ENCODE measurements at places on chromosomes 3 and 15.

DNA sequence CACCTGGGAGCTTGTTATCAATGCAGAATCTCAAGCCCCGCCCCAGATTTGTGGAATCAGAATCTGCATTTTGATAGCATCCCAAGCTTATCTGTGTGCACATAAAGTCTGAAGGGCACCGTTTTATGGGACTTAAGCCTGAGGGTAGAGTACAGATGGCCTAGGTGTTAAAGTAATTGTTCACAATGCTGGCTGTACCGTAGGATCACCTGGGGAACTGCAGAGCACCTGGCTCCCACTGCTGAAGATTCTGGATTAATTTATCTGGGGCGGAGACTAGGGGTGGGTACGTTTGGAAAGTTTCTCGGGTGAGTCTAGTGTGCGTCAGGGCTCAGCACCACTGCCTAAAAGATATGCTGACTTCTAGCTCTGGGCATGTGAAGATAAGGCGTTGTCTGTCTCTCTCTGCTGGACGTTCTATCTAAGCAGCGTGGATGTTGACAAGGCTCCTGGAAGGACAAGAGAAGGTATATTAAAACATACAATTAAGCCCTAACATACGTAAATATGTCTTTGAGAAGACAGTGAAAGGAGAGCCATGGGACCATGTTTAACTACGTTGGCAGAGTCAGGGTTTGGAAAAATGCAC lies 63.2 kb upstream of the RASGRP1 start:
- no peak for DNase-seq

- DNase-seq = no peak
Observed at GRCh38 chr15:70382762-70383458, 285.2 kb upstream of the TLE3 start.

DNA sequence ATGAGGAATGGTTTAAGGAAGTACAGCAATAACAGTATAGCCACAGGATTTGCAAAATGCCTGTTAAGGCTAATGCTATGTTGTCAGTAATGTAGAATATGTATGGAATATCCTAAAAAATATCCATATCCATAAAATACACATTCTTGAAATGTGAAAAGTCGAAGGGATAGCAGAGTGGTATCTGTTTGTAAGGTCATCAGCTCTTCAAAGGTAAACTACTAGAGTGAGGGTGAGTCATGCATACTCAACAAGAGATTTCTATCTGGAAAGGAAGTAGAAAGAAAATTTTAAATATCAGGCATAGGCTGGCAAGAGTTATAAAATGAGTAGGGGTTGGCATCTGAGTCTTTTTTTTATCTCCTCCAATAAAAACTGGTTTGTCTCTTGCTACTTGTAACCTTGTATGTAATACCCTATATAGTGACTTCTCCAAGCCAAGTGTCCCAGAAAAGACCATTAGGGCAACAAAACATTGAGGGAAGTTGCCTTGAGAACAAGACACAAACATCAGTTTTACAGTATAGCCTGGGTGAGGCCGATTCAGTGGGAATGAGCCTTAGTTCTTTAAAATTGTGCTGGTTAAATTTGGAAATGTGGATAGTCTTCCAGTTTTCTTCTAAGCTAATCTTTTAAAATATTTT lies 103.1 kb downstream of the SPATA16 start:
- no peak for DNase-seq

GRCh38 chr3:171072432-171072831 lies 45.9 kb upstream of the SLC2A2 start:
- DNase-seq = no peak

GRCh38 chr3:192731233-192731632 lies 3.9 kb upstream of the FGF12 start:
- no peak for DNase-seq

DNA sequence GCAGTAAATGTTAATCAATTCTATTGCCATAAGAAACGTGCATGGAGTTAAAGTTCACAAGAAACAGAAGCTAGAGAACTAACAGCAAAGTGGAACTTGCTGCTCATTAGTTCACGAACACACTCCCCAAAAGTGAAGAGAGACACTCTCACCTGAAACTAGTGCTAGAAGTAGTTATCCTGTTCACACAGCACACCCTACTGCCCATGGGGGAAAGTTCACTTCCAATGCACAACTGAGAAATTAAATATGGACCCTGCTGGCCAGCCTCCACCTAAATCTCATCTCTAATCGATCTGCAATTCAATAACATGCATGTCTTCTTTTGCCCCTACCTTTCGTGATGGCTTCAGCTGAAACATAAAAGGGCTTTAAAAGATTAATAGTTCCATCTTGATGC lies 39.4 kb upstream of the FRMD4B start:
- DNase-seq = no peak

- no peak for DNase-seq
Observed at GRCh38 chr3:46935168-46935858, 41.2 kb downstream of the CCDC12 start.

GRCh38 chr3:102206511-102207031 lies 228.2 kb upstream of the ZPLD1 start:
- DNase-seq = no peak

- no peak for DNase-seq
Observed at GRCh38 chr3:70871909-70872656, 559.6 kb upstream of the MDFIC2 start.

DNA sequence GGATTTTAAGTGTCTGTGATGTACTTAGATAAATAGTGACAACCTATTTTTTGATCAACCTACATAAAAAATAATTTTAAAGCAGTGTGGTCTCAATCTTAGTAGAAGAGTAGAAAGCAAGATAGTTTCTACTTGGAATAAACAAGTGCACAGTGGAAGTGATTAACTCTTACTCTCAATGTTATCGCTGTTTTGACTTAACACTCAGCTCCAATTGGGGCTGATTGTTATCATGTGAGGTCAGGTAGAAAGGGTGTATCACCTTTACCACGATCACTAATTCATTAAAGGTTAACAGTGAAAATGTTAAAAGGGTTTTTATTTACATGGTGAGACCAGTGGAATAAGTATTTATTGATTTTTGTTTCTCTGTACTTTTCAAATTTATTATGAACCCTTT lies 22.4 kb upstream of the APH1B start:
- no peak for DNase-seq

GRCh38 chr3:185561958-185562357 lies 9.6 kb upstream of the LIPH start:
- DNase-seq = no peak

DNA sequence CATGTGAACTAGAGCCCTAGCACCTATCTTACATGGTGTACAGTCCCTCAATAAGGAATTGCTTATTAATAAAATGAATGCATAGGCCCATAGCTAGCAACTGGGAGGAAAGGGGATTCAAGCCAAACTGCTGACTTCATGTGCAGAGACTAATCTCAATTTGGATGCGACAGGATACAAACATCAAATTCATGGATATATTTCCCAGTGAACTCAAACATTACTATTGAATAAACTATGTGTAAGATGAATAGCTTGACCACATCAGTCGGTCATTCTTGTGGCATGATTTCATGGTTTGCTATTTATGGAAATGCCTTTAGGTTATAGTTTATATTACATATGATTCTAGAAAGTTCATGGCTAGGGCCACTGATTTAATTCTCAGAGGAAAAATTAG lies 268.6 kb upstream of the SLITRK3 start:
- no peak for DNase-seq

GRCh38 chr3:58356054-58356453 lies 23.4 kb downstream of the PXK start:
- no peak for DNase-seq

GRCh38 chr3:171654809-171655208 lies 155.5 kb downstream of the PLD1 start:
- DNase-seq = no peak

- no peak for DNase-seq
Observed at GRCh38 chr15:84648539-84648938, 5.5 kb downstream of the WDR73 start.

- DNase-seq = peak; percentile 59
Observed at GRCh38 chr3:172129850-172130716, 90.7 kb downstream of the FNDC3B start.

GRCh38 chr3:113161661-113162060 lies 49.7 kb upstream of the BOC start:
- no peak for DNase-seq

GRCh38 chr3:61417352-61417751 lies 144.0 kb upstream of the PTPRG start:
- no peak for DNase-seq

GRCh38 chr15:66847565-66847991 lies 145.5 kb downstream of the SMAD6 start:
- no peak for DNase-seq

DNA sequence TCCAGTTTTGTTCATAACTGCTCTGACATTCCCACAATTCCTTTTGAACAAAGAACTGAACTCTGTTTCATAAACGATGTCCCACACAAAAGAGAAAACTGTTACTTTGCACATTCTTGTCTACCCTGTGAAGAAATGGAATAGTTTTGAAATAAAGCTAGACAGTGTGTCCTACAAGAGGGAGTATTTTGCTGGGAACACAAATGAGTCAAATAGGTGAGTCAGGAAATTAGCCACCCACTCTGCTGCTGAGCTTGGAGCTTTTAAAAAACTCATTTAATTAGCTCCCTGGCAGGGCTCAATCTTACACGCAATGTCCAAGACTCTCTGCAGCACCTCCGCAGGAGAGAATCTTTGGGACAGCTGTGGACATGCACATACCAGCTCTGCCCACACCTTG lies 193.4 kb downstream of the SLC9A9 start:
- DNase-seq = no peak

GRCh38 chr3:72682936-72683452 lies 165.3 kb downstream of the SHQ1 start:
- DNase-seq = no peak

GRCh38 chr3:168341956-168342936 lies 246.5 kb upstream of the GOLIM4 start:
- no peak for DNase-seq

- no peak for DNase-seq
Observed at GRCh38 chr3:78517965-78518364, 1249.8 kb downstream of the ROBO1 start.

DNA sequence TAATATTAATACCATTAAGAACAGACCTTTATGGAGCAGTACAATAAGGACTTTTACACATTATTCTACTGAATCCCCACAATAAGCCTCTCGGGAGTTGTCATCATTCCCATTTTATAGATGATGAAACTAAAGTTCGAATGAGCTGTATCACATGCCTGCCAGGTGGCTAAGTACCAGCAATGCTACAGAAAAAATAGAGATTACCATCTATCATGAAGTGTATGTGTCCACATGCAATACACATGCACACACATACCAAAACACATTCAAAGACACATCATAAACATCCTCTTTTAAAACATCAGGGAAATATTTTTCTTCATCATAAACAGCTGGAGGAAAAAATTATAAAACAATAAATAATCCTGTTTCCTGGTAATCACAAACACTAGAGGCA lies 136.6 kb downstream of the SUCLG2 start:
- DNase-seq = no peak

GRCh38 chr3:21991061-21991460 lies 240.1 kb upstream of the ZNF385D start:
- DNase-seq = no peak

DNA sequence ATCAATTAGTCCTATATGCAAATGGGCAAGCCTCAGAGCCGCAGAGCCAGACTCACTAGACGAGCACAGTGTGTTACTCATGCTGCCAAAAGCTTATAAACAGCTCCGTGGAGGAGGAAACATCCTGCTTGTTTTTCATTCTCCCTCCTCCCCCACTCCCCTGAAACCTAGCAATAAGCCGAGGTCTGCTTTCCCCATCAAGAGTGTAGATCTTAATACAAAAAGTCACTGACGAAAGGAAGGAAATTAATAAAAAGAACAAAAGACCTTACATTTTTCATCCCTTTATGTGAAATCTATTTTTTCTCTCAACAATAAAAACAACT lies 88.5 kb downstream of the XXYLT1 start:
- DNase-seq = no peak

DNA sequence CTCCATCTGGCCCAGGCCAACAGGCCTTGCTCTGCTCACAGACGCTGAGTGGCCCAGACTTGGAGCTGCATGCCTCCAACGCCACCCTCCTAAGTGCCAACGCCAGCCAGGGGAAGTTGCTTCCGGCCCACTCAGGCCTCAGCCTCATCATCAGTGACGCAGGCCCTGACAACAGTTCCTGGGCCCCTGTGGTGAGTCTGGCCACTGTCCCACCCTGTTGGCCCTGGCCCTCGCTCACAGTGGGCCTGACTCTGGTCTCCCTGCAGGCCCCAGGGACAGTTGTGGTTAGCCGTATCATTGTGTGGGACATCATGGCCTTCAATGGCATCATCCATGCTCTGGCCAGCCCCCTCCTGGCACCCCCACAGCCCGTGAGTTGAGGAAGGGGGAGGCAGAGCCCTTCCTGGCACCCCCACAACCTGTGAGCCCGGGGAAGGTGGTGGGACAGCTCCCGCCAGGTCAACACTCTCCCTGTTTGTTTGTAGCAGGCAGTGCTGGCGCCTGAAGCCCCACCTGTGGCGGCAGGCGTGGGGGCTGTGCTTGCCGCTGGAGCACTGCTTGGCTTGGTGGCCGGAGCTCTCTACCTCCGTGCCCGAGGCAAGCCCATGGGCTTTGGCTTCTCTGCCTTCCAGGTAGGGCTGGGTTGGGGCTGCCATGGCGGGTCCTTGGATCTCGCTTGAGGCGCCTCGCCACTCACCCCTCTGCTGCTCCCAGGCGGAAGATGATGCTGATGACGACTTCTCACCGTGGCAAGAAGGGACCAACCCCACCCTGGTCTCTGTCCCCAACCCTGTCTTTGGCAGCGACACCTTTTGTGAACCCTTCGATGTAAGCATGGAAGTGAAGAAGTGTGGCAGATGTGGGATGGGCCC lies 10.0 kb downstream of the NT5DC2 start:
- DNase-seq = no peak

DNA sequence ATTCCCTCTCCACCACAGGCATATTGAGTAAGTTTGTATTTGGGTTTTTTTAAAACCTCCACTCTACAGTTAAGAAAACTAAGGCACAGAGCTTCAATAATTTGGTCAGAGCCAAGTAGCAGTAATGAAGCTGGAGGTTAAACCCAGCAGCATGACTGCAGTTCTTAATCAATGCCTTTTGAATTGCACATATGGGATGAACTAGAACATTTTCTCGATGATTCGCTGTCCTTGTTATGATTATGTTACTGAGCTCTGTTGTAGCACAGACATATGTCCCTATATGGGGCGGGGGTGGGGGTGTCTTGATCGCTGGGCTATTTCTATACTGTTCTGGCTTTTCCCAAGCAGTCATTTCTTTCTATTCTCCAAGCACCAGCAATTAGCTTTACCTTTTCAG lies 1.6 kb upstream of the CCR5 start:
- DNase-seq = no peak

- no peak for DNase-seq
Observed at GRCh38 chr3:64149886-64150285, 75.4 kb downstream of the PRICKLE2 start.

All from activated CD8-positive, alpha-beta memory T cell treated with anti-CD3 and anti-CD28 coated beads, Interleukin-2, amount 50 U/mL, for 4 hours (primary cell).